ENCODE measurements at places on chromosomes 13 and 19. TPM values are rescaled to one million over a fixed set of nuclear protein-coding genes. Genes with fewer than 3 reads are reported as not detected.

GATAD2A gene
- 25.1 TPM for total RNA-seq

ZNF497 gene
- total RNA-seq, result 2.2 TPM

TEAD2 gene
- total RNA-seq, result 43.0 TPM

PTH2 gene
- not detected for total RNA-seq

GGACT gene
- total RNA-seq, result 3.9 TPM

FFAR1 gene
- total RNA-seq, result 0.04 TPM

C1QTNF9B gene
- 2.9 TPM for total RNA-seq

CERS1 gene
- total RNA-seq, result 15.3 TPM

ZNF835 gene
- total RNA-seq, result 3.0 TPM

APOE gene
- total RNA-seq, result 56.7 TPM

CGB1 gene
- not detected for total RNA-seq

- H3K4me3 ChIP-seq, result peak overlapping the region; percentile 15
- H3K36me3 ChIP-seq, result no peaks in the 10 kb centered on the region
- H3K4me1 ChIP-seq, result peaks cover 30% of the 10 kb centered on the region
- peak; percentile 73 for DNase-seq
- peaks cover 87% of the 10 kb centered on the region for H3K27me3 ChIP-seq
Measured at GRCh38 chr13:99980201-99980823, 1.3 kb upstream of the ZIC2 start.

- peaks cover 56% of the 10 kb centered on the region for H3K4me1 ChIP-seq
- peaks cover 6% of the 10 kb centered on the region for H3K36me3 ChIP-seq
- H3K4me3 ChIP-seq, result no peak overlapping the region
- H3K27ac ChIP-seq, result peak overlapping the region; percentile 93
- DNase-seq, result no peak
- H3K27me3 ChIP-seq, result no peaks in the 10 kb centered on the region
Measured at GRCh38 chr19:19417046-19417445, 11.6 kb downstream of the GATAD2A start.

- H3K27ac ChIP-seq, result peak overlapping the region; percentile 94
- peaks cover 25% of the 10 kb centered on the region for H3K4me1 ChIP-seq
- H3K4me3 ChIP-seq, result peak overlapping the region; percentile 72
- peaks cover 21% of the 10 kb centered on the region for H3K36me3 ChIP-seq
- peak; percentile 95 for DNase-seq
Measured at GRCh38 chr19:49442771-49443365, 1.5 kb upstream of the SLC17A7 start.

DNA sequence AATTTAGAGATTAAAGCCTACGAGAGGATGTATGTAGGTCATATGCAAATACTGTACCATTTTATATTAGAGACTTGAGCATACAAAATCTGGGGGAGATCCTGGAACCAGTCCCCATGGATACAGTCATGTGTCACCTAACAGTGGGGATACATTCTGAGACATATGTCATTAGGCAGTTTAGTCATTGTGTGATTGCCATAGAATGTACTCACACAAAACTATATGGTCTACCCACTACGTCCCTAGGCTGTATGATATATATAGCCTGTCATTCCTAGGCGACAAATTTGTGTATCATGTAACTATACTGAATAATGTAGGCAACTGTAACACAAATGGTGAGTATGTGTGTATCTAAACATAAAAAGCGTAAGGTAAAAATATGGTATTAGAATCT is 62.8 kb downstream of the WDFY2 start:
- DNase-seq, result no peak
- no peaks in the 10 kb centered on the region for H3K36me3 ChIP-seq
- peaks cover 4% of the 10 kb centered on the region for H3K4me1 ChIP-seq
- H3K27me3 ChIP-seq, result no peaks in the 10 kb centered on the region

DNA sequence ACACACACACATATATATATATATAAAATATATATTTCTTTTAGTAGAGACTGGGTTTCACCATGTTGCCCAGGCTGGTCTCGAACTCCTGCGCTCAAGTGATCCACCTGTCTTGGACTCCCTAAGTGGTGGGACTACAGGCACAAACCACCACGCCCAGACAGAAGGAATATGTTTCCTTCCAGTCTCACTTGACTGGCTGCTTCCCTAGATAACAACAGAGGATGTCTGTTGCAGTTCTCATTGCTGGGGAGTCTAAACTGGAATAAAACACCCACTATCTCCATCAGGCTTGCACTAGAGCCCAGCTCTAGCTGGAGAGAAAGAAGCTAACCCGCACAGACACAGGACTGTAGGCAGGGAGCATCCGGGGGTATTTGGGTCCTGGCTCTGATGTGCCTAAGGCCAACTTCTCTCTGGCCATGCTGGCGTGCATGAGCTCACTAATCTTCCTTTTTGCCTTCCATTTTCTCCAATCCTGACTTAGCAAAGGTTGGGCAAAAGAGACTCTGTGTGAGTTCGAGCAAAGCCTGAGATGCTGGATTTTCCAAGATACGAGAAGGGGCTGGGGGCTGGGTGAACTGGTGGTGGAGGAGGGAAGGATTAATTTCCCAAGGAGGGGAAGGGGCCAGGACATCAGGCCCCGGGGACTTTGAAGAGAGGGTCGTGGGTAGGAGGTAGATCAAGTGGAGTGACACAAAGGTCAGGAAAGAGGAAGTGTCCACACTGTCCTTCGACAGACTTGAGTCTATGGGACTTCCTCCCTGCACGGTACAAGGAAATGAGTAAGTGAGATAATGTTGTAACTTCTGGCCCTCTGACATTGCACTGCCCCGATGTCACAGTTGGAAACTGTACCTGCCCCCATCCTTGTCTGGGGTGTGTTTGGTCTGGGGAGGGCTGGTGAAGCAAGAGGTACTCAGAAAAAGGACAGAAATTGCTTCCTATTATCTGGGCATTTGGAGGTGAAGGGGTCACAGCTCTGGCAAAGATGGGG is 22.5 kb upstream of the ALOX5AP start:
- peak; percentile 49 for DNase-seq
- peaks cover 3% of the 10 kb centered on the region for H3K4me1 ChIP-seq
- H3K27me3 ChIP-seq, result no peaks in the 10 kb centered on the region
- H3K4me3 ChIP-seq, result no peak overlapping the region
- H3K36me3 ChIP-seq, result no peaks in the 10 kb centered on the region
- no peak overlapping the region for H3K27ac ChIP-seq

- no peak for DNase-seq
- peaks cover 25% of the 10 kb centered on the region for H3K27me3 ChIP-seq
- H3K36me3 ChIP-seq, result no peaks in the 10 kb centered on the region
- no peak overlapping the region for H3K4me3 ChIP-seq
- H3K4me1 ChIP-seq, result peaks cover 17% of the 10 kb centered on the region
Measured at GRCh38 chr19:18053576-18054219, 33.0 kb downstream of the IL12RB1 start.

GRCh38 chr13:99174533-99175100 is 26.0 kb upstream of the UBAC2 start:
- H3K27ac ChIP-seq, result no peak overlapping the region
- H3K36me3 ChIP-seq, result no peaks in the 10 kb centered on the region
- peaks cover 9% of the 10 kb centered on the region for H3K27me3 ChIP-seq
- H3K4me3 ChIP-seq, result no peak overlapping the region
- no peak for DNase-seq

GRCh38 chr19:11203194-11204075 is 6.1 kb upstream of the KANK2 start:
- H3K4me3 ChIP-seq, result no peak overlapping the region
- peaks cover 12% of the 10 kb centered on the region for H3K4me1 ChIP-seq
- H3K27me3 ChIP-seq, result no peaks in the 10 kb centered on the region
- peak overlapping the region; percentile 71 for H3K27ac ChIP-seq
- DNase-seq, result peak; percentile 85

- peaks cover 49% of the 10 kb centered on the region for H3K36me3 ChIP-seq
- no peaks in the 10 kb centered on the region for H3K27me3 ChIP-seq
- DNase-seq, result no peak
- no peak overlapping the region for H3K27ac ChIP-seq
Measured at GRCh38 chr19:57719424-57719823, 8.0 kb downstream of the ZNF671 start.

- H3K4me3 ChIP-seq, result no peak overlapping the region
- DNase-seq, result no peak
- no peak overlapping the region for H3K27ac ChIP-seq
- H3K4me1 ChIP-seq, result peaks cover 16% of the 10 kb centered on the region
- no peaks in the 10 kb centered on the region for H3K27me3 ChIP-seq
- peaks cover 15% of the 10 kb centered on the region for H3K36me3 ChIP-seq
Measured at GRCh38 chr19:17497149-17497798, 14.2 kb upstream of the PGLS start.

- peaks cover 27% of the 10 kb centered on the region for H3K4me1 ChIP-seq
- peak overlapping the region; percentile 89 for H3K4me3 ChIP-seq
- H3K27me3 ChIP-seq, result no peaks in the 10 kb centered on the region
Measured at GRCh38 chr19:1865172-1866010, 2.0 kb upstream of the KLF16 start.

GRCh38 chr19:48489608-48490216 is 20.5 kb downstream of the CYTH2 start:
- H3K4me1 ChIP-seq, result peaks cover 24% of the 10 kb centered on the region
- H3K27me3 ChIP-seq, result peaks cover 53% of the 10 kb centered on the region
- H3K4me3 ChIP-seq, result no peak overlapping the region
- no peak overlapping the region for H3K27ac ChIP-seq
- DNase-seq, result peak; percentile 48

DNA sequence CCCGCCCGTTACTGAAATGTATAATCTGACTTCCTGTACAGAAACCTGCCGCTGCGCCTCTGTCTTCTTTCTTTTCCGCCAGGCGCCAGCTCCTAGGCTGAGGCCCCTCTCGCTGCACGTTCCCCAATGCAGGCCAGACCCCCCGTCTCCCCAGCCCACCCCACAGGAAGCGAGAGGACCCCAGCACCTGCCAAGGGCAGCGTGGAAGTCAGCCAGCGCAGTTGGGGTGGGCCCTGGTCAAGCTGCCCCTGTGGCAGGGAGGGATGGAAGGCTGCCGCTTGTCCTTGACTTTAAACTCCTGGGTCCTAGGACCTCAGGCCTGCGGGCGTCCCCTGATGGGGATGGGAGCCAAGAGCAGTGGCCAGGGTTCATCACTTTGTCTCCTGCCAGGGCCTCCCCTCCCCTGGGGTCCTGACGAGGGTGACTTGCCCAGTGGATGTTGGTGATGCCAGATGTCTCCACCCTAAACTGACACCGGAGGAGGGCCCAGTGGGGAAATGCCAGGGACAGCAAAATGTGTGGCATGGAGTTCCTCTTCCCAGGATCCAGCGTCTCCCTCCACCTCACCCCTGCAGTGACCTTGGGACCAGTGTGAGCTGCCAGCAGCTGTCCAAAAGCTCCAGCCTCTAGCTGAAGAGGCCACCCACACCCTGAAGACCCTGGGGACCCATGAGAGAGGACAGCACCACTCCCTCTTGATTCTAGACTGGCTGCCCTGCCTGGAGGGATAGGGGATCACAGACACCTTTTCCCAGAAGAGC is 8.5 kb upstream of the MARCHF2 start:
- no peaks in the 10 kb centered on the region for H3K27me3 ChIP-seq
- H3K36me3 ChIP-seq, result peaks cover 43% of the 10 kb centered on the region
- DNase-seq, result no peak
- H3K4me1 ChIP-seq, result no peaks in the 10 kb centered on the region
- no peak overlapping the region for H3K4me3 ChIP-seq
- no peak overlapping the region for H3K27ac ChIP-seq

GRCh38 chr13:107574517-107575210 is 640.7 kb downstream of the LIG4 start:
- peak; percentile 4 for DNase-seq
- no peak overlapping the region for H3K4me3 ChIP-seq
- H3K4me1 ChIP-seq, result no peaks in the 10 kb centered on the region

GRCh38 chr13:73943137-73943964 is 190.9 kb downstream of the KLF12 start:
- no peak overlapping the region for H3K4me3 ChIP-seq
- peaks cover 4% of the 10 kb centered on the region for H3K4me1 ChIP-seq
- H3K27me3 ChIP-seq, result no peaks in the 10 kb centered on the region
- no peak for DNase-seq

GRCh38 chr19:30333291-30334065 is 38.7 kb upstream of the ZNF536 start:
- H3K4me1 ChIP-seq, result no peaks in the 10 kb centered on the region
- no peaks in the 10 kb centered on the region for H3K27me3 ChIP-seq
- H3K4me3 ChIP-seq, result no peak overlapping the region
- H3K36me3 ChIP-seq, result no peaks in the 10 kb centered on the region
- no peak overlapping the region for H3K27ac ChIP-seq

DNA sequence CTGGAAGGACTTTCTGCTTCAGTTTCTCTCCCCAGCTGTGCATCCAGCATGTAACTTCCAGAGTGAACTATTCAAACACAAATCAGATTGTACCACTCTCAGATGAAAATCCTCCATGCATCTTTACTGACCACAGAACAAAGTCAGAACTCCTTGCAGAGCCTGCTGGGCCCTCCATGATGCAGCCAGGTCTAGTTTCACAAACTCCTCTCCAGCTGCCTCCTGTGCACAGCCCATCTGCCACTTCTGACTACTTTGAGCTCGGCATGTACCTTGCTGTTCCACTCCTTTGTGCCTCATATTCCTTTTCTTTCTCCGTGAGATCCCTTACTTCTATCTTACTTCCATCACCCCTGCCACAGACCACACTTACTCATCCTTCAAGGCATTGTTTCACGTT is 31.4 kb downstream of the NALCN start:
- no peak overlapping the region for H3K4me3 ChIP-seq
- no peaks in the 10 kb centered on the region for H3K36me3 ChIP-seq
- H3K27me3 ChIP-seq, result no peaks in the 10 kb centered on the region
- no peak for DNase-seq

GRCh38 chr13:111363591-111363990 is 43.1 kb downstream of the TEX29 start:
- H3K4me3 ChIP-seq, result no peak overlapping the region
- peaks cover 10% of the 10 kb centered on the region for H3K27me3 ChIP-seq
- no peaks in the 10 kb centered on the region for H3K4me1 ChIP-seq
- no peaks in the 10 kb centered on the region for H3K36me3 ChIP-seq
- no peak overlapping the region for H3K27ac ChIP-seq

- DNase-seq, result no peak
- no peaks in the 10 kb centered on the region for H3K36me3 ChIP-seq
- H3K4me1 ChIP-seq, result peaks cover 64% of the 10 kb centered on the region
- H3K4me3 ChIP-seq, result no peak overlapping the region
- H3K27ac ChIP-seq, result no peak overlapping the region
- H3K27me3 ChIP-seq, result no peaks in the 10 kb centered on the region
Measured at GRCh38 chr19:16281743-16282142, 42.9 kb upstream of the KLF2 start.

GRCh38 chr19:12205296-12205695 is 42.4 kb downstream of the ZNF136 start:
- no peak overlapping the region for H3K4me3 ChIP-seq
- H3K27me3 ChIP-seq, result no peaks in the 10 kb centered on the region
- H3K36me3 ChIP-seq, result no peaks in the 10 kb centered on the region
- no peak for DNase-seq
- no peak overlapping the region for H3K27ac ChIP-seq

Data from muscle of leg (tissue), 16 donors.